ENCODE measurements at places on chromosomes 4 and X. TPM values are rescaled to one million over a fixed set of nuclear protein-coding genes. Genes with fewer than 3 reads are reported as not detected.

GRCh38 chrX:258291-259040 lies 22.7 kb upstream of the PLCXD1 start:
- DNase-seq = no peak

DNA sequence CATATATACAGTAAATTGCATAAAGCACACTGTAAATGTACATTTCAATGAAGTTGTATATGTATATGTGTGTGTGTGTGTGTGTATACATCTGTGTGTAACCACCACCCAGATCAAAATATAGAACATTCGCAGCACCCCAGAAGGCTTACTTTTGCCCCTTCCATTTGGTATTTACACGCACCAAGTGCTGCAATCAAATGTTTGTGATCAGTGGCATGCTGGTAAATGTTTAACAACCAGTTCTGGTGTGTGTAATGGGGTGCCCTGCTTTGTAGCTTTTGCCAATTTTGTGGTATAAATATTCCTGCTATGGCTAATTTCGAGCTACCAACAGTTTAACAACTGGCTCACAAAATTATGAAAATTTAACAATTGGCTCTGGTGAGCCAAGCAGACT lies 101.3 kb downstream of the RTL5 start:
- DNase-seq = no peak

DNA sequence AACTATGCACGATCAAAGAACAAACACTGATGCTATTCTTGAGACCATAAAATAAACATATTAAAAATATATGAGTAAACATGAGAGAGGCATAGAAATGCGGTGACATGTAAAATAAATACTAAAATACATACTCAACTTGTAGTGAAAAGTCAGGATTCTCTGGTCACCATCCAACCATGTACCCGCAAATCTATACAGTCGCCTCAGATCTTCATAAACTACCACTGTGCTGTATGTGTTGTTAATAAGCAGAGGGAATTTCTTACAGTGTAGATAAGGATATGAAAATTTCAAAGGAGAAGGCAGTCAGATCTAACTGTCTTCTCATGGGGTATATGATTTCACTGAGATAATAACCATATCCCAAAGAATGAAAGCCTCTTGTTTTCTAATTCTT lies 67.8 kb upstream of the FAM47B start:
- DNase-seq = no peak

DNA sequence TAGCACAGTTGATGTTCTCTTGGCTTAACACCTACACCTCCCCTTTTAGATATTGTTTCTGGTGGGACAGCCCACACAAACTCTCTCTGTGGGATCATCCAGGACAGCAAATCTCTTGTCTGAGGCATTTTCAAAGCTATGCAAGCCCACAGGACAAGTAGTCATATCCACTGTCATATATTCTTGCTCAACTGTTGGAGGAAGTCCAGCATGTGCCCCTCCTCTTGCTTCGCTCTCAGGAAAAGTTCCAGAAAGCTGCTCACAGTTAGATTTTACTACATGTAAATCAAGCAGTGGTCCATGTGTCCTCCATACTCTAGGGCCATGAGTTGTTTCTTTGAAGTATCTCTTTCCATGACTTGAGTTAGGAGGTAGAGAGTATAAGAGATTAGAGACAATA lies 260.7 kb downstream of the INPP4B start:
- no peak for DNase-seq

GRCh38 chr4:93312299-93312698 lies 516.3 kb upstream of the ATOH1 start:
- DNase-seq = no peak

DNA sequence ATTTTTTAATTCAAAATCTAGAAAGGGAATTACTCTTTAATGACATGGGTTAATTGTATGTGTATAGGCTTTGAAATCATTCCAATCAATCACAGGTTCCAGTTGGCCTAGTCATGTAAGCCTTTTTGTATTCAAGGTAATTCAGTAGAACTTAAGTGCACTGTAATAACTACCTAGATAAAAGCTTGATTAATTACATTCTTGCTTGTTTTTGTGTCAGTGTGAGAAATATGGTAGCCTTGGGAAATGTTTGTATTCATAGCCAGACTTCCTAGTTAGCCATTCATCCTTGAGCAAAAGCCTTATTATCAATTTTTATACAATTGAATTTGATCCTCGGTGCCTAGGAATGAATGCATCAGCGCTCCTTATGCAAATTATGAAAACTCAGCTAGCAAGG lies 33.5 kb downstream of the TKTL2 start:
- no peak for DNase-seq

DNA sequence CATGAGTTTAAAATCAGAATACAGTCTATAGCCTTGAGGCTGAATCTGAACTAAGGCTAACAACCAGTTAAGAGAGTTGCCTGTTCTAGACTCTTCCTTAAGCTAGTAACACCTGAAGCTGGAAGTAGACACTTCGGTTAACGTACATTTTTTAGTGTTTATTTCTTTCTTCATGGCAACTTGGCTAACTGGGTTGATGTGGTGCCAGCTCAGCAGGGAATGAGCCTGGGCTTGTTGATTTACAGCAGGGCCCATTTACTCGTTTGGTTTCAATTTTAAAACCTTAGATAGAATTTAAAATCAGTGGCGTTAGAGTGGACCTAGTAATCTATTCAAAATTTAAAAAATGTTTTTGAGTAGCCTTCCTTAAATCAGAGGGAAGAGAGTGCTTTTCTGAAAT lies 137.6 kb upstream of the ESX1 start:
- no peak for DNase-seq

- no peak for DNase-seq
Measured at GRCh38 chr4:27934871-27935270, 1074.2 kb downstream of the STIM2 start.

PNMA3 gene
- 3.8 TPM for polyA plus RNA-seq

HHIP gene
- polyA plus RNA-seq = not detected

N4BP2 gene
- polyA plus RNA-seq = 4.2 TPM

CT45A5 gene
- not detected for polyA plus RNA-seq

PHOX2B gene
- not detected for polyA plus RNA-seq

FAM241A gene
- 0.85 TPM for polyA plus RNA-seq

All from B cell (primary cell).